NCI-H446 (cell line): ENCODE measurements at places on chromosomes 16 and 17.

DNA sequence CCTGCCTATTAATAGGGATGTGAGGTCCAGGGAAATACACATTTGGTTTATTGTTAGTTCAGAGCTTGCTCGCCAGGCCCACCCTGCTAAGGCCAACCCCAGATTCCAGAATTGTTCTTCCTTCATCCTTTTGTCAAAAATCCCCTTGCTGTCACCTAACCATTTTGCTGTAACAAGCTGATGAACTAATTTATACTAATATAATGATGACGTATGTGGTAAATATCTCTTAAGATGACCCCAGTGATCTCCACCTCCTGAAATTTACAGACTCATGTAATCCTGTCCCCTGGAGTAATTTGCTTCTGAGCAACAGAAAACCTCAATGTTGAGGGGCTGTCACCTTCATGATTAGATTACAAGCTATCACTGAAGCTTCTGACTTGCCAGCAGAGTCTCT is 236.3 kb upstream of the N4BP1 start:
- DNase-seq, result no peak

DNA sequence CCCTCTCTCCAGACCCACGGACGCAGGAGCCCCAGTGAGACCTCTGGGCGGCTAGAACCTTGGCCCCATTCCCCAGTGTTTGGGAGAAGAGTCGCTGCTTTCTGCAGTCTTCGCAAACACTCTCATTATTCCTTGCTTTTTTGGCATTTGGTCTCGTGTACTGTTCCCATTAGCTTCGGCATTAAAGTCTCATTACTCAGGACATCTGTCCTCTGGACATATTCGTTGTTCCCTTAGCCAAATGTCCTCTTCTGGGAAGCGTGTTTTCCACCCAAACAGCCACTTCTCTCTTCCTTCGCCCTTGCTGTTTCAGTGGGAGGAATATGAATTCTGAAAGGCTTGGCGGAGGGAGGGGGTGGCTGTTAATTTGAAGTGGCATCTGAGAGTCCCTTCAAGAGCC is 11.1 kb downstream of the SHISA6 start:
- no peak for DNase-seq

DNA sequence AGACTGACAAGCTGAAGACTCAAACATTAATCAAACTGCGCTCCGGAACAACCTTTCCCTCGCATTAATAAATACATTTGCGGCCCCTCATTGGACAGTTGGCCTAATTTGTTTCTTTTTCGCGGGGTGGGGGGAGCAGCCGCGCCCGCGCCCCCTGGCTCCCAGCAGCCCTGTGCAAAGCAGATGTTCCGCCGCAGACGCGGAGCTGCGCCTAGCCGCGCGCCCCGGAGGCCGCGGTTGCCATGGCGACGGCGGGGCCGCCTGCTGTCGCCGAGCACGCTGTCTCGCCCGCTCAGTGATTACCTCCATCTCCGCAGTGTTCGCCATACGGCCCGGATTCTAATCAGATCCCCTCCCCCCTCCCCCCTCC is 25.5 kb downstream of the COPZ2 start:
- DNase-seq, result no peak

DNA sequence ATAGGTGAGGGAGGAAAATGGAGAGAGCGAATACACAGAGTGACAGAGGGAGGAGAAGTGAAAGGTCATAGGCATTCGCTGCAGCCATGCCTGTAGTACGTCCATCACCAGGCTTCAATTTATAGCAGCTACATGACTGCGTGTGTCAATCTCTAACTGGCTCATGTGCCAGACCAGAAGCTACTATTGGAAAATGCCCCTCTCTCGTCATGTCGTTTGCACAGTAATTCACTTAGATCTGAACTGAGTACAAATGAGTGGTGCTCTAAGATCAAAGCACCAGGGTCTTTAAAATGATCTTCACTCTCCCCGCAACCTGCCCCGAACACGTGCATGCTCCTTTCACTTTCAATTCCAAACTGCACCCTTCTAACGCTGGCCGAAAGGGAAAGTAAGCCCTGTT is 51.3 kb downstream of the ADCY9 start:
- DNase-seq, result no peak

DNA sequence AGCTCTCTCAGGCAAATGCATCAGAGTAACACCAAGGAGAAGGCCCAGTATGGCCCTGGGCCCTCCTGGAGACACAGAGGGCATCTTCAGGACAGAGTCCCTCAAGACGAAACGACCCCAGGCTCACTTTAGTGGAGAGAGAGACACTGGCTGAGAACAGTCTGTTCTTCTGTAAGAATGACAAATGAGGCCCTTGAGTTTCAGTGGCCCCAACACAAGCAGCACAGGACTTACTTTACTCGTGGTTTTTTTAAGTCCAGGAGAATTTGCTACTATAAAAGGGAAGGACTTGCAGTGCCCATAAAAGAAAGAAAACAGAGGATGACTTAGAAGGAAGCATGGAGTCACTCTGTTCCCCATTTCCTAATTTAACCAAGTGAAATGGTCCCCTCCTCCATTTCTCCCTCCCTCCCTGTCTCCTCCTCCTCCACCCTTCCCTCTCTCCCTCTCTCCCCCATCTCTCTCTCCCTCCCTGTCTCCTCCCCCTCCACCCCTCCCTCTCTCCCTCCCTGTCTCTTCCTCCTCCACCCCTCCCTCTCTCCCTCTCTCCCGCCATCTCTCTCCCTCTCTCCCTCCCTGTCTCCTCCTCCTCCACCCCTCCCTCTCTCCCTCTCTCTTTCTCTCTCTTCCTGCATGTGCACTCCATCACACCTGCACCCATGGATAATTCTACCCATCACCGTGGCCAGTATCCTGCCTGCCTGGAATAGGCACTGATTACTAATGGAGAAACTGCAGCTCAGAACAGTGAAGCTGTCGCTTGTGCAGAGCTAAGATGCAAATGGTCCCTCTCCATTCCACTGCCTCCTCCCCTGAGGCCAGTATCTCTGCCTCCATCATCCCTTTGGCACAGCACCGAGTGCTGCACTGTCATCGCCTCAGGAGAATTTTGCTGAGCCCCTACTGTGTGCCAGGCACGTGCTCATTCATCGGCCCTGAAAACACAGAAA is 47.3 kb upstream of the RBFOX3 start:
- no peak for DNase-seq

DNA sequence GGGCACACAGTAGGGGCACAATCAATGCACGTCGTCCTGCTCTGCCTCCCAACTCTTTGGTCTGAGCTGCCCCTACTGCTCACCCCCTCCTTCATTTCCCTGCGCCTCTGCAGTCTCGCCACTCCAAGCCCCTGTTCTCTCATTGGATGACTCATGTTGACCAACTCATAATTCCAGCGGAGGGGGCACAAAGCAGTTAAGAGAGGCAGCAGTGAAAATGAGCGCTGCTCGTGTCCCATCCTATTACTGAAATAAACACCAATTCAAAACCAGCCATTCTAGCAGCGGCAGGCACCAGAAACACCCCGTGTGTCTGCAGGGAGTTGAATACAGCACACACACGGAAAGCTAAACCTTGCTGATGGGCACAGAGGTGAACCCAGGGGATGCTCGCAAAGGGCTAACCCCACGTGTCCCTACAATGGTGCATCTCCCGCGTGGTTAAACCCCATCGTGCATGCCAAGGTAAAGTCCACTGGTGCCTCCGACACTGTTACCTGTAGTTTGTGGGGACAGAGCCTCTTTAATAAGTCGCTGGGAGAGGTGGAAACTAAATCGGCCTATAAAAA is 310.4 kb downstream of the XYLT1 start:
- DNase-seq, result no peak

GRCh38 chr16:67741118-67741517 is 22.0 kb upstream of the GFOD2 start:
- DNase-seq, result no peak
